ENCODE measurements at places on chromosomes 5 and 9.
A peak's percentile ranks its signal among the peaks of the same experiment; 100 is the strongest.

DNA sequence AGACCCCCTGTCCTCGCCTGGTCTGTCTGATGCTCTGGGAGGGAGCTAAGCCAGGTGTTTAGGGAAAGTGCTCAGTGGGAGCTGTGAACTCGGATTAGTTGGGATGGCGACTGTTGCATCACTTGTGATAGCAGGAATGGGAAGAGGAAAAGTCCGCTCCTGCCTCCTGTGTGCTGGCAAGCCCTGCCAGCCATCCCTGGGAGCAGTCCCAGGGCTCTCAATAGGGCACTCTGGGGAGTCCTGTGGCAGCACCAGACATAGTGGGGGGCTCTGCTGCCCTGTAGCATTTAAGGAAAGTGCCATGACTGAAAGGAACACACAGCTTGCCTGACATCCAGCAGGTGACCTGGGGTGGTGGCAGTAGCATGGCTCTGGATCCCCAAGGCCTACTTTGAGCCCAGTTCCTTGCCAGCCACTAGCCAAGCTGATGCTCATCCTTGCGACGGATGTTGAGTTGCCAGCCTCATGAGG, 81.5 kb downstream of the AMBP start:
- DNase-seq: no peak

DNA sequence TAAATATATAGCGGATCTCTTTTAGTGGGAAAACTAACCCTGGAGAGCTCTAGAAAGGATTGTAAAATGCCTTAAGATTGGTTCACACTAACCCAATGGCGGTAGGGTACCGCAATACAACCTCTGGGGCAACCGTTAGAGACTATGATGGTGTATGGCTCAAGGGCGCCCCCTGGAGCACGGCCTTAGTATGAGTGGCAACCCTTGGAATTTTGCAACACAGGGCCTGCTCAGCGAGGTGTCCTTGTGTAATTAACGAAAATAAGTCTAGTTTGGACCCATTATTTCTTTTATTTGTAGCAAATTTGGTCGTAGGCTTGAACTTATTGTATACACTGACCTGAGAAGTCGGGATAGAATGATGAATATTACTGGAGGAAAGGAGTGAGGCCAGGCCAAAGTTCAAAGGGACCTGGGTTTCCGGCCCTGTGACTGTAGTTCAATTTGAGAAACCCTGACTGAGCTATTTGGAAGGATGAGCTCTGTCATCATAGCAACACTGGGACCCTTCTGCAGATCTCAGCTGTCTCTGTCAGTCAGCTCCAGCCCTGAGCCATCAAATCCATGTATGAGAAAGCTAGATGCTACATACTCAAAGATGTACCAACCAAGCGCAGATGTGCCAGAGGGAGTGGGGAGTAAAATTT, 54.8 kb downstream of the CAMK4 start:
- DNase-seq: peak; percentile 62

DNA sequence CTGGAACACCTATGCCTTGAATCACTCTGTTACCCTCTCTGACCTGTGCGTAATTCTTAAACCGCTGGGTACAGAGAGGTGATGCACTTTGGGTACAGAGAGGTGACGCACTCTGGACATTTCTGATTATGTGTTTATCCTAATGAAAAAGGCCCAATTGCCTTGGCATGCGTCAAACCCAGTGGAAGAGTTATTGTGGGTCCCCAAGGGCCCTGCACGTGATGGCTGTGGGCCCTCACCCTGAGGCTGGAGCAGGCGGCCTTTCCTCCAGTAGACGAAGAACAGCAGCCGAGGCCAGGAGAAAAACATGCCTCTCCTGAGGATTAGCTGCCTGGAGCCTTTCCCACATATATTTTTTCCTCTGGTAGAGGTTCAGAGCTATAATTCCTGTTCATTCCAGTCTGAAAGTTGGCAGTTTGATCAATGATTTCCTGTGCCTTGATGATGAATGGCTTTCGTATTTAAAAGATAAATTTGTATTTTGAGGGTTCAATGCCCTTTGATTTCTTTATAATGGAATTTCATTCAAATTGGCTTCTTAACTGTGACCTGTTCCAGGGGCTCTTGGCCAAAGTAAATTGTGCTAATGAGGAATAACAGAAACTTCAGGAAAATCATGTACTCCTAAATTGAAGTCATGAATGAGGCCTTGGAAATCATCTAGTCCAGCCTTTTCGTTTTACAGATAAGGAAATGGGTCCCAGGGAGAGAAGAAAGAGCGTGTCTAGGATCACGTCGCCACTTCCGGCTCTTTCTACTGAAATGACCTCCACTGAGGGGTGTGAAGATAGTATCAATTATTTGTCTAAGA, 22.8 kb downstream of the ACER2 start:
- DNase-seq: no peak

- DNase-seq: no peak
Measured at GRCh38 chr5:149822301-149822700, 92.2 kb downstream of the PPARGC1B start.

- no peak for DNase-seq
Measured at GRCh38 chr9:2291980-2292704, 277.0 kb downstream of the SMARCA2 start.

DNA sequence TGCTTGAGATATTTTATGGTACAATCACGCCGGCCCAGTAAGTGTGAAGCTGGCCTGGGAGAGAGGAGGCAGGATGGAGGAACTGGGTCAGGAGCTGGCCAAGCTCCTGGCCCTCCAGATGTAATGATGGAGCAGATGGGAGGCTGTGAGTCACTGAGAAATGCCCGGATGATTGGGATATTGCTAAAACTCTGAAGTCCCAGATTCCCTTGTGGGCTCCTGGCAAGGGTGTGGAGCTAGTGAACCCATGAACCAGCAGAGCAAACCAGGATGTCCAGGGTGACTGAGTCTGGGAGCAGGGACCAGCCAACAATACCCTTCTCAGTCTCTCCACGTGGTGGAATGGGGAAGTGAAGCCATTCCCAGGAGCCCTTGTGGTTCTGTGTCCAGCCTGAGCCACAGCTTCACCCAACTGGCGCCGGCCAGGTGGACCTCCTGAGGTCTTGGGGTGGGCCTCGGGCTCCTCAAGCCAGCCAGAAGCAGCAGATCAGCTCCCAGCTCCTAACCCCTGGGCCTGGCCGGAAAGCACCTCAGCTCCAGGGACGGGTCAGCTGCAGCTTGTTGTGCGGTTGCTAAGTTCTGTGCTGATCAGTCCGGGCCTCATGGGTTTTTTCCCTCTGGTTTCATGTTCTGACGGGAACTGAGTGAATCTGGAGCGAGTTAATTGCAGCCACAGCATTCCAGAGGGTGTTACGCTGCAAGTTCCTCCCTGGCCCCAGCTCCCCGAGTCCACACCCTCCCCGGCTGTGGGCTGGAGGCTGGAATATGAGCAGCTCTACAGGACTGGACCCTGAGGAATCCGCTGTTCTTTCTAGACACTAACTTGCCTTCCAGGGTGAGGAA, 37.6 kb downstream of the DUSP1 start:
- DNase-seq: no peak

DNA sequence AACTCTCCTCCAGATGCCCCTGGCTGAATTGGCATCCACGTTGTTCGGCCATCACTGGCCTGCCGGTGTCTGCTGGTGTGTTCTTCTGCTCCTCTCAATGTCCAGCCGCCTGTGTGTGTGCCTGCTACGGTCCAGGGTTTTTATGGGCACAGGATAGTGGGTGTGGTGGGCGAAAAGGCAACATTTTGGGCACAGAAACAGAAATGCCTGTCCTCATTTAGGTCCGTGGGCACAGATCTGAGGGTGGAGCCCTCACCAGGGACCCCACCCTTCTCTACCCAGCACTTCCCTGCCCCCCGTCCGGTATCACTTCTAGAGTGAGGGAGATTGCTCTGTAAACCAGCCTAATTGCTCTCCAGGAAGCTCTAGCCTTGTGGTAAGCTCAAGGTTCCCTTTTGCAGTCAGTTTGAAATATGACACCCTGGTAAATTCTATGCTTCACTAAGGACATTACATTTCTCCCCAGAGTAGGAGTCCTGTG, 410.1 kb downstream of the MAT2B start:
- no peak for DNase-seq

DNA sequence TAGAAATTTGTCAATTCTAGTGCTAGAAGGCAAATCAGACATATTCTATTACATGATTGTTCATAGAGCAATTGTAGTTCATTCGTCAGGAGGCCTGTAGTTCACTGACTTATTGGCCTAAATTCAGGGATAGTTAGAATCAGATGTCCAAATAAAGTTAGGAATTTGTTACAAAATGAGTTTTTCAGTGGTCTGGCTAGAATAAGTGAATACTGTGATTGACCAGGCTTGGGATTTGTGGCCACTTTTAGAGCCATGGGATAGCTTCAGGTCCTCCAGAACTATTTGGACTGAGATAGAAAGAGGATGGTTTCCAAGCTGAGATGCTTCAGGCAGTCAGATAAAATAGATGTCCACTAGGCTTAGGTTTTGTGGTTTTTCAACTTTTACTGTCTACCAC, 199.1 kb upstream of the MPDZ start:
- no peak for DNase-seq

- DNase-seq: no peak
Measured at GRCh38 chr9:98795970-98796363, 388 bp downstream of the ANKS6 start.

DNA sequence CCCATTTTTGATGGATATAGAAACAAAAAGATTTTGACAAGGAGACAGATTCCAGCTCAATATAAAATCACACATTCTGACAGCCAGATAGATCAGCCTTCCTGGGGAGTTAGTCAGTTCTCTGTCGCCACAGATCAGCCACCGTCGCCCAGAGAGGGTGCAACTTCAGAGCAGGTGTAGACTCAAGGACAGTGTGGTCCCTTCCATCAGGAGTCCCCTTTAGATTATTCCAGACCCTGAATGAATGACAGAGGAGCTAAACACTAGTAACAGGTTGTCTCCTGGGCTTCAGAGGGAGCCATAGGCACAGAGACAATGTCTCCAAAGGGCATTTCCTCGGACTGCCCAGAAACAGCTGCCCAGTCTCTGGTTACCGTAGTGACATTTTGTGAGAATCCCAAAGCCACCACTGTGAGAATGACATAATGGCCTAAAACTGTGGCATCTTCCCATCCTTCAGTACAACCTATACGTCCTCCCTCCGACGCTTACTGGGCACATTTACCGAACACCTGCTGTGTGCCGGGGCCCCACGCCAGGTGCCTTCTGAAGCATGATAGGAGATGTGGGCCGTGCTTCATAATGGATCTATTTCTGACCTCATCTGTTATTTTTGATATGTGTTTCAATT, 47.4 kb upstream of the SLC2A8 start:
- DNase-seq: no peak

- no peak for DNase-seq
Measured at GRCh38 chr5:4255441-4255840, 659.8 kb downstream of the IRX1 start.

GRCh38 chr5:32586276-32586599, 881 bp downstream of the SUB1 start:
- DNase-seq: no peak

DNA sequence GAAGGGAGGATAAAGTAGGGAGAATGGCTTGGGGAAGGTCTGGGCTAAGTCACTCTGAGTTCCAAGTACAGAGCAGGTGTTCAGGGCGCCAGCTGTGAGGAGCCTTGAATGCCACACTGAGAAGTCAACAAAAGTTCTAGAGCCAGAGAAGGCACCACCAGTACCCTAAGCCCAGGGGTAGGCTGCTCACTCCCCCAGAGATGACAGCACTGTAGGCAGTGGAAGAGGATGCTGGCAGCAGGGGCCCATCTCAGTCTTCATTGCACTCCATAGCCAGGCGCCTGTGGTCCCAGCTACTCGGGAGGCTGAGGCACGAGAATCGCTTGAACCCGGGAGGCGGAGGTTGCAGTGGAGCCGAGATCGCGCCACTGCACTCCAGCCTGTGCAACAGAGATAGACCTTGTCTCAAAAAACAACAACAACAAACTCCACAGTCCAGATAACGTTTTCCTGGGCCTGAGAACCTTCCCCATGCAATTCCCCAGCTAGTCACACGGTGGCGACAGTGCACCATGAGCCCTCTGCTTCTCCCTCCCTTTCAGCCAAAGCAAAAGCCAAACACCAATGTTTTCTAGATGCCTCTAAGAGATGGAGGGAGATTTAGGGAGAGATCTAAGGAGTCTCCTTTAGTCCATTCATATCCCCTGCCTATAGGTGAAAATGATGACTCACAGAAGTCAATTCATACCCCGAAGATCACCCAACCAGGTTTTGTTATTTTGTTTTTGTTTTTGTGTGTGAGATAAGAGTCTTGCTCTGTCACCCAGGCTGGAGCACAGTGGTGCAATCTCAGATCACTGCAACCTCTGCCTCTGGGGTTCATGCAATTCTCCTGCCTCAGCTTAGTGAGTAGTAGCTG, 19.8 kb upstream of the NSD1 start:
- peak; percentile 72 for DNase-seq

- DNase-seq: peak; percentile 22
Measured at GRCh38 chr5:150763023-150763769, 4.4 kb upstream of the DCTN4 start.

DNA sequence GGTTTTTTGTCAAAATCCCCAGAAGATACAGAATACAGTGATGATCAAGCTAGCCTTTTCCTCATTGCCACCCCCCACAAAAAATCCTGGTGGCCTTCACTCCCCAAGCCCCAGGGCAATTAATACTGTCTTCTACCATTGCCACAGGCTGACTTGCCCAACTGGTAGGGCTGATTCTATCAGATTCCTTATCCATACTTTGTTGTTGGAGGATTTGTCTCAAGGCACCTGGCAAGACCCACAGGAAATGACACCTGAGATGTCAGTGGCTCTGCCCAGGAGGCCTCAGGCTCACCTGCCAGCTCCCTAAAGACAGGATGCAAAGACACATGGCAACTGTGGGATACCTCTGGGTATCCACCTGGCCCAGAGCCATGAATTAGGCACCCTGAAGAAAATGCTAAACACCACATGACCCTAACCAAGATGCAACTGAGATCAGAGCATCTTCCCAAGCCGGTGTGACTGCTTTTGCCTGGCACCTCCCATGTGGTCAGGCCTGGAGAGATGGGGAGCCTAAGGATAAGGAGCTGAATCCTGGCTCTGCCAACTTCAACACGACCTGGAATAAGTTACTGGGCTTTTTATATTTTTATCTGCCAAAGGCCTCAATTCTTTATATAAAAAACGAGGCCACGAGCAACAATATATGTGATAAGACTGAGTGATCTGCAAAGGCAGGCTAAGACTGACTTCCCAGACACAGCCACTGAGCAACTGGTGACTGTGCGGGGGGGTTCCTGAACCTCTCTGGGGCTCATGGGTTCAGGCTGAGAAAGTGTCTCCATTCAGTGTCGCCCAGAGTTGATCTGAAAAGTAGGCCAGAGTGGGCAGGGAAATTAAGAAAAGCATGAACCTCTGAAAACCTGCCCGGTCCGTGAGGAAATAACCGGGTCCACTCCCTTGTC, 944 bp downstream of the ATOX1 start:
- DNase-seq: no peak

GRCh38 chr5:122498163-122498562, 186.1 kb downstream of the SNCAIP start:
- DNase-seq: no peak

- DNase-seq: no peak
Measured at GRCh38 chr5:22835686-22836085, 17.5 kb downstream of the CDH12 start.

GRCh38 chr5:14299666-14300065, 156.5 kb downstream of the TRIO start:
- DNase-seq: no peak
